ENCODE measurements at places on chromosomes 12 and 14.

- DNase-seq: no peak
Measured at GRCh38 chr14:40336846-40337245, 904.6 kb upstream of the FBXO33 start.

DNA sequence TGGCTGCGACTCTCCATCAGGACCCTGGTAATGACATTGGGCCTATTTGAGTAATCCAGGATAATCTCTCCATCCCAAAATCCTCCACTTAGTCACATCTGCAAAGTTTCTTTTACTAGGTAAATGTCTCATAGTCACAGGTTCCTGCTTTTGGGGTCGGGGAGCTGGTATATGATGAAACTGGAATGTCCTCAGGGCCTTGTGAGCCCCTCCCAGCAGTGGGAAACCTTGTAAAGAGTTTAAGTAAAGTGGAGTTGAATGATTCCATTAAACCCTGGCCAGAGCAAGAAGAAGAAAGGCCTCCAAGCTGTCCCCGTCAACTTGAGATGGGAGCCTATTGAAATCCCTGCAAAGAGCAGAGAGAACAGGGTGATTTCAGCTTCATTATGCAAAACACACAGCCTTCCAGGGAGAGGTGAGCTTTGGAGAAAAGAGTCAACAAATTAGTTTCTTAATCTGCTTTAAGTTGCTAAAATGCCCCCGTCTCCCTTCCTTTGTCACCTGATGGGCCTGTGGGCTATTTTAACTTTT, 12.6 kb downstream of the WSCD2 start:
- no peak for DNase-seq

- no peak for DNase-seq
Measured at GRCh38 chr12:79778802-79779448, 88.2 kb upstream of the PAWR start.

DNA sequence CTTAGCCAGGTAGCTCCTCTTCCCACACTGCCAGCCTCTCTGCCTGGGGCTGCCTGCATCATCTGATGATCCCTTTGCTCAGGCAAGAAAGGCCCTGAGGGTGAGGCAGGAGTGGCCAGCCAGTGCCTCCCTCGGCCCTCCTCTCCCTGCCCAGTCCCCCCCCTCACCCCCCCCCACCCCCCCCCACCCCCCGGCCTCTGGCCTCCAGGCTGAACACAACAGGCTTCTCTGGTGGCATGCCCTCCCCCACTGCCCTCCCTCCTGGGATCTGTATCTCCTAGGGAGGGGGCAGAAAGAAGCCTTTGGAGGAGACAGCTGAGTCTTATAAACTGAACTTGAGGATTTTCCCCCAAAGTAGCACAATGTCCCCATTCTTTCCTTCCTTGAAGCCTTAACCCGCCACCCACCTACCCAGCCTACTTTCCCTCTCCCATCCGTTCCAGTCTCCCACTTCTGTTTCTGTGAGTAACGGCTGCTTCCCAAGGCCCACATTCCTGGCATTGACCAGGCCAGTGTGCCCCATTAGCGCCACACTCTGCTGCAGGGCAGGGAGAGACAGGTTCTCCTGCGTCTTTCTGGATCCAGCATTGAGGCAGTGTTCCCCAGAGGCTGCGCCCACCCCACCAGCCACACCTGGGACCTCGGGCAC, 82.1 kb downstream of the B4GALNT3 start:
- peak; percentile 66 for DNase-seq

- no peak for DNase-seq
Measured at GRCh38 chr12:117703584-117703983, 265.2 kb downstream of the KSR2 start.

DNA sequence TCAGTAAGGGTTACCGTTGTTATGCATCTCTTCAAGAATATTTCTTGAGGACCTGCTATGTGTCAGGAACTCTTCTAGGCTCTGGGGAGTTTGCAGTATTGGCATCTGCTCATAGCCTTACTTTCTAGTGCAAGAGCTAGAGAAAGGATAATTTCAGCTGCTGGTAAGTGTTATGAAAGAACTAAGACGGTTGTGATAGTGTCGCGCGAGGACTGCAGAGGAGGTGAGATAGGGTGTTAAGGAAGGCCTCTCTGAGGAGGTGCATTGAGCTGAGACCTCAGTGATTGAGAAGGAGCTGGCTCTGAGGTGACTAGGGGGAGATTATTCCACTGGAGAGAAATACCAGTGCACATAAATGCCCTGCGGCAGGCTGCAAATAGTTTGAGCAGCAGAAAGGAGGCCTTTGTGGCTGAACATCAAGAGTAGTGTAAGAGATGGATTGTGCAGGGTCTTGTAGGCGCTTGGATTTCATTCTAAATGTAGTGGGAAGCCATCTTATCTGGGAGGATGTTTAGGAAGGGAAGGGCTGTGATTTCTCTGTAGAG, 824 bp downstream of the DDX55 start:
- no peak for DNase-seq

GRCh38 chr14:74645244-74645643, 33.2 kb upstream of the LTBP2 start:
- no peak for DNase-seq

GRCh38 chr14:32192712-32193373, 9.0 kb upstream of the RNU6-7 start:
- no peak for DNase-seq

GRCh38 chr14:85702191-85702590, 172.2 kb downstream of the FLRT2 start:
- DNase-seq: no peak

- no peak for DNase-seq
Measured at GRCh38 chr14:101454229-101454628, 107.1 kb upstream of the DIO3 start.

- DNase-seq: no peak
Measured at GRCh38 chr12:107718606-107719005, 33.0 kb downstream of the PWP1 start.

GRCh38 chr14:100398044-100398443, 74.9 kb downstream of the SLC25A47 start:
- DNase-seq: no peak

DNA sequence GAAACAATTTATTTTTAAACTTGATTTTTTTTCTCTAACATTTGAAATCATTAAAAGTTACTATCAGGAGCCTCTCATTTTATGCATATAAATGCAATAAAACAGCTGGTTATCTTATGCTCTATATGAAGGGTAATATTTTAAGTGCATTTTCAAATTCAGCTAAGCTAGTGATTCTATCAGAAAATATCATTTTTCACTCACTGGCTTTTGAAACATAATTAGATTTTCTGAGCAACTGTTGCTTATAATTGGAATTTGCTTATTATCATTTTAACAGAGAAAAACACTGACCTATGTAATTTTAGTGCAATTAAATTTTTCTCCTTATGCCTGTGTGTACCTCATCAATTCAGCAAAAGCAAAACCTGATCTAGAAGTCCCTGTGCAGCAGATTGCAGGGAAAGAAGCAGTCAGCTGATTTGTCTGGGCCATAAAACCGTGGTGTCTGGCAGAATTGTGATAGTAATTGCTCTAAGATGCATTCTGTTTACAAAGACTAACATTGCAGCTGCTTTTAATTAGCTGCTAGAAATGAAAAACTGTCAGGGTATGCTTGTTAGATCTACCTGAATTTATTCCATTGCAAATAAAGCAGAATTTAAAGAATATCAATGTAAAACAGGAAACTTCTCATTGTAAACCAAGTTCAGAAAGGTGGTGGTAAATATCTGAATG, 75.0 kb downstream of the BICD1 start:
- no peak for DNase-seq

DNA sequence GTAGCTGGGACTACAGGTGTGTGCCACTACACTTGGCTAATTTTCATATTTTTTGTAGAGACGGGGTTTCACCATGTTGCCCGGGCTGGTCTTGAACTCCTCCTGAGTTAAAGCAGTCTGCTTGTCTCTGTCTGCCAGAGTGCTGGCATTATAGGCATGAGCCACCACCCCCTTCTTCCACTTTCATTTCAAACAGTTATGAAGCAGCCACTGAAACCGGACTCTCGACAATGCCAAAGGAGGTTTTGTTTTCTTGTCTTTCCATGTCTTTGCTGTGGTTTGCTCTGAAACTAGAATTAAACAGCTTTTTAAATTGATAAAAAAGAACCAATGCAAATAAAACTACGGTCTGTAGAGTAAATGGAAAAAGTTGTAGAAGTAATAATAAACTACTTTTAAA, 30.4 kb downstream of the RAP1B start:
- no peak for DNase-seq

GRCh38 chr12:80636832-80637231, 70.6 kb upstream of the MYF6 start:
- no peak for DNase-seq

- DNase-seq: no peak
Measured at GRCh38 chr14:56664811-56665421, 85.3 kb downstream of the TMEM260 start.

DNA sequence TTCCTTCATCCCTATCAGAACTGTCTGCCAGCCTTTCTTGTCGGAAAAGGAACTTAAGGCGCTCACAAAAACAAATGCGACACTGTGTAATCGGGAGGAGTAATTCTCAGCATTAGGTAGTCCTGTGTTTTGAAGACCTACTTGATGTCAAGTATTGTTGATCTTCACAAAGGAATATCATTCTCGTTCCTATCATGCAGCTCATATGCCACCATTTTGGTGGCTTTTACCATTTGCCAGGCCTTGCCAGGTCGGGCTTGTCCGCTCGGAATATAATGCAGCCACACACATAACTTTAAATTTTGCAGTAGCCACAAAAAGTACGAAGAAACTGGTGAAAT, 903 bp upstream of the PPP4R3A start:
- peak; percentile 15 for DNase-seq

- DNase-seq: no peak
Measured at GRCh38 chr14:105774001-105774400, 247.6 kb downstream of the TMEM121 start.

DNA sequence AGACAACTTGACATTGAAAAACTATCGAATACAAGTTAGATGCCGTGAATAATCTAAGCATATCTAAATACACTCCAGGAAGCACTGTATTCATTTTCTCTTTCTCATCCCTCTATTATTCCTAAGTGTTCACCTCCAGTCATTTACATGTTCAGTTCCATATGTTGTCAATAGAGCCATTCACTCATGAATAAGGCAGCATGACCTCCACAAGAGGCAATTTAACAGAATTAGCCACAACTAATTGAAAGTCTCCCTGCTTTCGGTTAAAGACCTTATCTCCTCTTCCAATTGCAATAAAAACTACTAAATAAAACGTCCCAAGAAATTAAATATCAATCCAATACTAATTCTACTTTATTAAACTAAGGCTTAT, 1.8 kb downstream of the LRIG3 start:
- DNase-seq: no peak

GRCh38 chr12:6943722-6944380, at the start of the genes C12orf57 and RNU7-1:
TSS of gene C12orf57 (plus strand) at chr12:6944022. CDS start at chr12:6944122, 100 bp downstream.
TSS of gene RNU7-1 (plus strand) at chr12:6943816.
- no peak for DNase-seq

DNA sequence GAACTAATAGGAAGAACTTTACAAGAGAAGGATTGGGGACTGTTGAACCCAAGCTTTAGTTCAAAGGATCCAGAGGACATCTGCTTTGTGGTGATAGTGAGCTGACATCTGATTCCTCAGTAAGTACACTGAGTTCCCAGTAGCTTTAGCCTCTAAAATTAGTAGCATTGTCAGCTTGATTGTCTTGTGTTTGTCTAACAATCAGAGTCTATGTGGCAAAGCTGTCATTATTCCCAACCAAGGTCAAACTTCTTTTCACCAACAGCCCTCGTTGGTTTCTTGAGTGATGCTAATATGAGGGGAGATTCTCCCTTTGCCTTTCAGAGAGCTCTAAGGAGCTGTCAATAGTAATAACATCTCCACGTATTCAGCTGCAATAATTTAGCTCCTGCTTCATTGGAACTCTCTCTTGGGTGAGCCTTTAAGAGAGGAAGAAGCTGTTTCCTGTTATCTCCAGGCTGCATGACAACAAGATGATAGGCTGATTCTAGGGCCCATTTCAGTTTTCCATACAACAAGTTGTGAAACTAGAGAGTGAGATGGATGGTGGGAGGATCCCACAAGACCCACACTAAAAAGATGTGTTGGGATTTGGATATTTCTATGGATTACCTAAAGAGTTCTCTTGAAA, 46.7 kb downstream of the TGFB3 start:
- no peak for DNase-seq

- peak; percentile 8 for DNase-seq
Measured at GRCh38 chr12:41223600-41223999, 35.5 kb downstream of the PDZRN4 start.

GRCh38 chr12:18130851-18131250, 40.9 kb upstream of the RERGL start:
- DNase-seq: no peak

DNA sequence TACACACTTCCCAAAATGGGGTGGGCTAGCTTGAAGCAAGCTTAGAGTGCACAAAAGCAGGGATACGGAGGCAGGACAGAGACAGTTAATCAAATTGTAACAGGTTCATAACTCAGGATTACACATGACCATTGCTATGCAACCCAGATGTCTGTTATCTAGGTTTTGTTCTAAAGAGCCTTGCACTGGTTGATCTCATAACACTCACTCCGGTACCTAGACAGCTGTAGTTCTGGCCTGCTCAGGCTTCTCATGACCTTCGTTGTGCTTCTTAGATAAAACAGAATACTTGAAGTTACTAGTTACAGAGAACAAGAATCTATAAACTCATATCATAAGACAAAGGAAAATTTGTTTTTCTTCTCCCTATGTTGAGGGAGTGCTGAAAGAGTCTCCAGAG, 983.4 kb downstream of the TMEM121 start:
- no peak for DNase-seq

DNA sequence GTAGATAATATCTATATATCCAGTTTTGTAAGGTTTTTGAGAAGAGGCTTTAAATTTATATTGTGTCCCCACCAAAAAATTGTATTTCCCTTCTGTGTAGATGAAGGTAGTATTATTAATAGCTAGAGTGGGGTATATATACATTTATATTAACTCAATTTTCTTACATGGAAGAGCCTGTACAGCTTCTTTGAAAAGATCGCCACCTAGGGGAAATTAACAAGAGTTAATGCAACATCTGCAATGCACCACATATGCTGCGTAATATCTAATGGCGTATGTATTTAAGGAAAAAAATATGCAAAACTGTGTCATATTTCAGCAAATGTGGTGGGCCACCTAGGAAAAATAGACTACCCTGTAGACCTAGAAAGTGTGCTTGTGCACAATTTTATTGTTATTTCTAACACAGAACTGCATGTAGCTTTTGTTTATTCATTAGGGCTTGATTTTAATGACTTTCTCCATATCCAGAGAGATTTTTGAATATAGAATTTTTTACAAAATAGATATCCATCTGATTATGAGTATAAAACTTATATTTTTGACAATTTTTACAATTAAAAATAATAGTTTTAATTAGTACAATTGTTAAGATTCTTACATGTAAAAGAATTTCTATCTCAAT, 14.0 kb downstream of the CCER1 start:
- DNase-seq: peak; percentile 25

GRCh38 chr12:46983959-46984841, 95.2 kb upstream of the PCED1B start:
- peak; percentile 63 for DNase-seq

GRCh38 chr12:124434951-124435805, 132.2 kb downstream of the NCOR2 start:
- no peak for DNase-seq

DNA sequence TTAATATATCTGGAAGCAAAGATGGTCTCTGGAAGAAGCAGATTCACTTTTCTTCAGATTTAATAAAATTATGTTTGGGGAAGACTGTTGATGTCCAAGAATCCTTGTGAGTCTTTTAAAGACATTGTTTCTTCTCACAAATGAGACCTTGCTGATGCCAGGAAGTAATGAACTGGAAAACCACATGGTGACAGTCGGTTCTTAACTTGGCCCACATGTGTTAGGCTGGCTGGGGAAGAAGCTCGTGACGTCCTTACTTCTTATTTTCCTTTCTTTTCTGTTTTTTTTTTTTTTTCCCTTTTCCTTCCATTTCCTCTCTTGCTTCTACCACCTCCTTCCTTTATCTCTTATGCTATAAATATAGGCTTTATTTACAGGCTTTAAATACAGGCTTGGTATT, 950.2 kb downstream of the BCL11B start:
- no peak for DNase-seq

Measured in iPS-NIHi11 (cell line).